AG08396 (cell line): ENCODE measurements at places on chromosomes 2 and 18.
A peak's percentile ranks its signal among the peaks of the same experiment; 100 is the strongest.

DNA sequence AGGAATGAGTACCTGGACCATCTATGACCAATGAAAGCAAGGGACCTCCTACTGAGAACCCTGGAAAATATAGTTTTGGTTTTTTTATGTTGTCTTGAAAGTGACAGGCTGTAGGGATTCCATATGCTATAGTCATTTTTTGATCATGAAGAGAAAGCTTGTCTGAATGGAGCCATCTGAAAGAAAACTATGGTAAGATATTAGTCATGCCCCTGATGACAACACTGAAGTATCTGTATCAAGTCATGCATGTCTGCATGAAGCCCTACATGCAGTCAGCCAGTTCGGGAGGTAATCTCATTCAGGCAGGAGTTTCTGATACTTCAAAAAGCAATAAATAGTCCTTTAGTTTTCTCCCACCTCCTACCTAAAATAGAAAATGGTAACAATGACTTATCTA lies 1042.0 kb downstream of the DPP10 start:
- DNase-seq = no peak

- no peak for DNase-seq
Observed at GRCh38 chr2:48228345-48228684, 301.6 kb upstream of the STON1 start.

DNA sequence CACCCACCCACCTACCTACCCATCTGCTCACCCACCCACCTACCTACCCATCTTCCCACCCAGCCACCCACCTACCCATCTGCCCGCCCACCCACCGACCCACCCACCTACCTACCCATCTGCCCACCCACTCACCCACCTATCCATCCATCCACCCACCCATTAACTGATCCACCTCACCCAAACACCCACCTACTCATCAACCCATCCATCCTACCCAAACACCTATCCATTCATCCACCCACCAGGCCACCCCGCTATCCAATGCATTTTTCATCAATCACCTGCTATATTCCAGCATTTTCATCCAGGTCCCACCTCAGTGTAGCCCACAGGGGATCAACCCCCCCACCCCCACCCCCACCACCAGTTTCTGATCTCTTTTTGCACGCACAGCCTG lies 121.8 kb downstream of the GLI2 start:
- no peak for DNase-seq

DNA sequence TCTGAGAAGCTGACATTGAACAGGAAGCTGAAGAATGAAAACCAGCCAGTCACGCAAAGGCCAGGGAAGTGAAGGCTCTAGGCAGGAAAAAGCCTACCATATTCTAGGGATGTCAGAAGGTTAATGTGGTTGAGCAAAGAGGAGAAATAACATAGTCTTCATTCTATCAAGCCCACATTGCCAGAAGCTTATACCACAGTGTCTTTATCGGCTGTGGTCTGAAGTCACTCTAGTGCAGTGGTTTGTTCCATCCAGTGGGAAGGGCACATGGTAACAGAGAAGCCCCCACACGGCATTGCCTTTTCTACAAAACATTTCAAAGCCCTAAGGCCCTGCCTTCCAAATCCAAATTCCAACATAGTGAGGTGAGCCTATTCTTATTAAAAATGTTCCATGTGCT lies 311.3 kb downstream of the TNS1 start:
- DNase-seq = no peak

- DNase-seq = no peak
Observed at GRCh38 chr2:55150834-55151233, 81.3 kb downstream of the CLHC1 start.

GRCh38 chr2:211836409-211836808 lies 702.2 kb downstream of the ERBB4 start:
- DNase-seq = no peak

DNA sequence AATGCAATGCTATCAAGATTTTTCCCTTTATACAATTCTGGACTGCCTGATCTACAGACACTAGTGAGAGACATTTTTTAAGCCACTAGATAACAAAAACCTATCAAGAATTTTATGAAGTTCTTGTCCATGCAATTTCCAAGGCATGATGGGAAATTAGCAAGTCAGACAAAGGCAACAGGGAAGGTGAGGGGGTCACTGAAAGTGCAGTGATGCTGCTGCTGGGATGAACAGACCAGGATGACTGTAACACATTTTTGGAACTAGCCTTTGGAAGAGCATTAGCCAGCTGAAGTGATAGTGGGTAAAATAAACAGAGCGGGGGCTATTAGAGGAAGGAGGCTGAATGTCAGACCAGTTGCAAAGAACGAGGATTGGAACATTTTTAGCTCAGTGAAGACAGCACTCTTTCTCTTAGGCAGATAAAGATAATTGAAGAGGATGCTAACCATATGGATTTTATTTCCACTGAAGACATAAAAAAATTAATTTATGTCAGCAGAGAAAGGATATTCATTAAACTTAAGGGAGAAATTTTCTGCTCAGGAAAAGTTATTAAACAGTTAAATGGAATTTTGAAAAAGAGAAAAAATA lies 17.9 kb downstream of the NRXN1 start:
- no peak for DNase-seq

DNA sequence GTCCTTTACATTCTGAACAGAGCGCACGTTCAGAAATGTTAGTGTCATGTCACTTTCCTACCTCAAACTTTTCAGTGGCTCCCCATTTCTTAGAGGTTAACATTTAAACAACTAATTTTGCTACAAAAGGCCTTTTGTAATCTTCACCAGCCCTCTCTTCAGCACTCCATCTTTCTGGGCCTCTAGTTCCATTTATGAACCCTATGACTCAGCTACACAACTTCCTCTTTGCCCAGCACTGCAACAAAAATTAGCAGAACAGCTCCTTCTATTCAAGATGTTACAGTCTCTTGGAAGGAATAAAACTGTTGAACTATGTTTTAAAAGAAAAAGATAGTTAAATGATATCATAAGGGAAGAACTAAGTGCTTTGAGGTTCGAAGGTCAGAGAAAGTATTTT lies 139.9 kb downstream of the VWC2L start:
- DNase-seq = no peak

GRCh38 chr2:85436836-85437487 lies 18.4 kb downstream of the SH2D6 start:
- peak; percentile 16 for DNase-seq

- peak; percentile 7 for DNase-seq
Observed at GRCh38 chr2:73776869-73777519, 2.9 kb downstream of the DUSP11 start.

GRCh38 chr2:166042356-166042755 lies 85.5 kb downstream of the SCN1A start:
- DNase-seq = no peak

DNA sequence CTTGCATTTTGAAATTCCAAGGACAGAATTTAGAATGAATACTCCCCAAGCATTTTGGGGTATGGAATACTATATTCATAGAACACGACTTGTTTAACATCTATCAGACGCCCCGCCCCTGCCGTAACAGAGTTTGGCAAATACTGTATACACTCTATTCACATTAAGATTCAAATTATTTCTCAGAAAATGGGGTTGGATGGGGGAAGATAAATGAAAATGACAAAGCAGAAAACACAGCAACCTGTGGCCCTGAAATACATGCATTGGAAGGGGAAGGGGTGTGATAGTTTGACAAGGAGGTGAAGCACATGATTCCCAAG lies 634.6 kb upstream of the SLC39A10 start:
- no peak for DNase-seq

- no peak for DNase-seq
Observed at GRCh38 chr18:50105027-50105426, 89.9 kb downstream of the MYO5B start.

- peak; percentile 34 for DNase-seq
Observed at GRCh38 chr18:68449292-68449691, 265.6 kb downstream of the TMX3 start.

- DNase-seq = no peak
Observed at GRCh38 chr2:101014264-101014857, 12.3 kb downstream of the RPL31 start.

GRCh38 chr18:70288851-70289328 lies at the start of gene SOCS6:
TSS of gene SOCS6 (plus strand) at chr18:70289045. CDS start at chr18:70324669, 35,624 bp downstream.
- peak; percentile 82 for DNase-seq

DNA sequence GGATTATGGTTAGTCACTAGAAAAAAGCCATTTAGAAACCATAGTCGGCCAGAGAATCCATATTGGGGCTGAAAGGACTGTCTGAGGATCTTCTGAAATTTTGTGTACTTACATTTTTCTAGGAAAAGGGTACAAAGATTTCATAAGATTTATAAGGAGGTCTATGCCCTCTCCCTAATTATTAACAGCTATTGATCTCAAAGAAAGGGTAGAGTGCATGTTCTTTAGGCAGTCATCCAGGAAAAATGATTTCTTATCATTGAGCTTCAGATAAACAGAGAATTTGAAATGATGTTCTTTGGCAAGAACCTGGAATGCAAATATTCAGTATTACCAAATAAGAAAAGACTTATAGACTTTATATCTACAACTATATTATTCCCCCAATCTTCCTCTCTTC lies 195.3 kb downstream of the ACTR3 start:
- no peak for DNase-seq

DNA sequence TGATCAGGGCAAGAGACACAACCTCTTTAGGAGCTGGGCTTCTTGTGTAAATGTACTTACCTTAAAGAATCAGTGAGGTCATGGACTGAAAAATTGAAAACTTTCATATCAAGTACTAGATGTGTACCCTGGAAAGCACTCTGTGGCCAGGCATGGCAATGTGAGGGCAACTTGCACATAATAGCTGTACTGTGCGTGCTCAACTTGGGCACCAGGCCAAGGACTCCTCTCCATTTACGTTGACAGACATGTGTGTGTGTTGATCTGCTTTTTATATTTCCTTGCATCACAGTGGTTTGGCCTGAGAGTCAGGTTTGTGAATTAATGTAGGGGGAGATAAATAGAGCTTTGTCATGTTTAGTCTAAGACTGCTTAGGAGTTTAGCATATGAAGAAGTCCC lies 669.5 kb upstream of the REG3G start:
- DNase-seq = no peak

- no peak for DNase-seq
Observed at GRCh38 chr2:187890690-187891089, 336.5 kb upstream of the TFPI start.

DNA sequence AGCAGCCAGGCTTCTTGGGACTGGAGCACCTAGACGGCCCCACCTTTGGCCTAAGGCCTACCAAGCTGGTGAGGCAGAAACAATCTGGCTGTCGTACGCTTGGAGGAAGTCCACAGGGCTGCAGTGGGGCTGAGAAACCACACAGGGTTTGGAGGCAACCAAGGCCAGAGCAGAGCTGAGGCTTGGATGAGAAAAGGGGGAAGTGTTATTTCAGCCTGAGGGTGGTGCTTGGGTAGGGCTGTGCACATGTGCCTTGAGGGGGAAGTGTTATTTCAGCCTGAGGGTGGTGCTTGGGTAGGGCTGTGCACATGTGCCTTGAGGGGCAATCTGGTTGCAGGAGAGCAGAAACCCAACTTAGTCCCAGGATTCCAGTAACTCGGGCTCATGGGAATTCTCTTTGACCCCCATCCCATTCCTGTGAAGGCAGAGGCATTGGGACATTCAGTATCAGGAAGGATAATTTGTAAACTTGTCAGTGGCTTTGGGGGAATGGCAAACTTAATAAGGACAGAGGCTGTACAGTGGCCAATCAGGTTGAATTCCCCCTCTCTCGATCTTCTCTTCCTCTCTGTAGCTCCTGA lies 971 bp upstream of the FBXO41 start:
- DNase-seq = no peak

- no peak for DNase-seq
Observed at GRCh38 chr2:166285215-166285614, 90.5 kb downstream of the SCN9A start.

- peak; percentile 40 for DNase-seq
Observed at GRCh38 chr18:43596105-43596712, 318.9 kb upstream of the SYT4 start.
